Testis (tissue), 5 donors: ENCODE measurements at places on chromosomes 13 and 19. TPM values are rescaled to one million over a fixed set of nuclear protein-coding genes. Genes with fewer than 3 reads are reported as not detected.

DNA sequence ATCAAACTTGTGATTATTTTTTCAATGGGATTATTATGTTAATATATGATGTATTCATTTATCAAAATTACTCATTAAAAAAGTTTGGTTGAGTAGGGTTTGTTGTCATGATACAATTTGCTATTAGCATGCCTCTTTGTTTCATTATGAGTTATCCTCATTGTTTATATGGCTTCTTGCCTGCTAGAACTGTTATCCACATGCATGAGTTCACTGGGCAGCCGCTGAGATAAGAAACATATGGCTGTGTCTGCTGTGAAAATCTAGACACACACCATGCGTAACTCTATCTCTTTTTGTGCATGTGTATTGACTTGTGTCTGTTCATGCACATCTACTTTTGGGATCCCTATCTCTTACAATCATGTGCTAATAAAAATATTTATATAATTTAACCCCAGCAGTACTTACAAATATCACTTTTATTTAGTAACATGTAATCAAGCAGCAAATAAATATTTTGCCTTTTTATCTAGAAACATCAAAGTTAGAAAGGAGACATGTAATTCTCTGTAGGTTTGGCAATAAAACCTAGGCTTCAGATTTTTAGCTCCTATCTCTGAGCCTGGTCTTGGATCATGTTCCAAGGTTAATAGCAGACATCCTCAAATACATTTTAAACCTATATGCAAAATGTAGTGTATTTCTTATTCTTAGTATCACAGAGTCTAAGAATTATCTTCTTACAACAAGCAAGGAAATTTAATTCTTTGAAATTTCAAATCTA is 11.2 kb upstream of the KLF12 start:
- DNase-seq = no peak

DNA sequence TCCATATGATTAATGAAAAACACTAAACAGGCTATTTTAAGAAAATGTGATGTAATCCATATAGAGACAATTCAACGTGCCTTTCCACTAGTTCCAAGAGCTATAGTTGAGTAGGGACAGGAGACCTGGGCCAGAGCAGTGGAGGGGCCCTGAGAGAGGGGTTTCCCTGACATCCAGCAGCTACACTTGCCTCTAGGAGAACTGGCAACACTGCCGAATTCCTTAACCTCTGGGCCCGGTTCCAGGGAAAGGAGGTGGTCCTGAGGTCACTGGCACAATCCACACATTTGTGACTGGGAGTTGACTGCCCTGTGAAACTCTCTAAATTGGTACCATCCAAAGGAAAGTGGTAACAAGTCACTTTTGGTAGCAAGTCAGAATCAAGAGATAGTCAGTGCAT is 264.4 kb downstream of the DCLK1 start:
- no peak for DNase-seq

DNA sequence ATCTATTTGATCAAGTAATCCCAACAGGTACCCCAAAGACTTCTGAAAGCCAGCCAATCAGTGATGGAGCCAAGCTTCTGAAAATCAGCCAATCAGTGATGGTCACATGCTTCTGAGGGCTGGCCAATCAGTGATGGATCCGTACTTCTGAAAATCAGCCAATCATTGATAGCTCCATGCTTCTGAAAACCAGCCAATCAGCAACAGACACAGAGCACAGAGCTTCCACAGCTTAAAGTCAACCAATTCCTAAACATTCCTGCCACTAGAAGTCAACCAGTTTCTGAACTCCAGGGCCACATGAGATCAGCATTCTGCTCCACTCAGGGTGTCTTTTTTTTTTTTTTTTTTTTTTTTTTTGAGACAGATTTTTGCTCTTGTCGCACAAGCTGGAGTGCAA is 8.2 kb upstream of the HSD17B14 start:
- DNase-seq = peak; percentile 56

GRCh38 chr13:50844084-50844875 is 788 bp upstream of the DLEU7 start:
- DNase-seq = no peak

- peak; percentile 59 for DNase-seq
Observed at GRCh38 chr19:12994701-12995595, at the start of gene NFIX. Gene NFIX (plus strand): TSS chr19:12995475. CDS start chr19:12995838, 363 bp downstream.

DNA sequence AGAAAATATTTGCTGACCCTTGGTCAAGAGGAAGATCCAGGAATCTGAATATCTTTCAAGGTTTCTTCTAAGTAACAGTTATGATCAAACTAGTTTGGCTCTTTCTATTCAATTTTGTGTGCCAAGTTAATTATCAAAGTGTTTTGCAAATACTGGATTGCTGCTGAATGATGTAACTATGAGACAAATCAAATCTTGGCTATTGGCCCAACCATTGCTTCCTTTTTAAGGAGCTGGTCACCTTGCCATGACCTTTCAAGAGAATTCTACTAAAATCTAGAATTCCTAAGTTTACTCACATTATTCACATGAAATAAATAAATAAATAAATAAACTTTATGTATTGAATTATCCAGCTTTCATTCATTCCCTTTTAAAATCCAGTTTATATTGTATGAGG is 371.8 kb downstream of the SLITRK6 start:
- DNase-seq = no peak

DNA sequence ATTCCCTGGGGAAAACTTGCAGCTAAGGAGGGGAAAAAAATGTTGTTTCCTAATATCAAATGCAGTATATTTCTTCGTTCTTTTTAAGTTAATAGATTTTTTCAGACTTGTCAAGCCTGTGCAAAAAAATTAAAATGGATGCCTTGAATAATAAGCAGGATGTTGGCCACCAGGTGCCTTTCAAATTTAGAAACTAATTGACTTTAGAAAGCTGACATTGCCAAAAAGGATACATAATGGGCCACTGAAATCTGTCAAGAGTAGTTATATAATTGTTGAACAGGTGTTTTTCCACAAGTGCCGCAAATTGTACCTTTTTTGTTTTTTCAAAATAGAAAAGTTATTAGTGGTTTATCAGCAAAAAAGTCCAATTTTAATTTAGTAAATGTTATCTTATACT is 33.6 kb downstream of the TNFSF11 start:
- no peak for DNase-seq

DNA sequence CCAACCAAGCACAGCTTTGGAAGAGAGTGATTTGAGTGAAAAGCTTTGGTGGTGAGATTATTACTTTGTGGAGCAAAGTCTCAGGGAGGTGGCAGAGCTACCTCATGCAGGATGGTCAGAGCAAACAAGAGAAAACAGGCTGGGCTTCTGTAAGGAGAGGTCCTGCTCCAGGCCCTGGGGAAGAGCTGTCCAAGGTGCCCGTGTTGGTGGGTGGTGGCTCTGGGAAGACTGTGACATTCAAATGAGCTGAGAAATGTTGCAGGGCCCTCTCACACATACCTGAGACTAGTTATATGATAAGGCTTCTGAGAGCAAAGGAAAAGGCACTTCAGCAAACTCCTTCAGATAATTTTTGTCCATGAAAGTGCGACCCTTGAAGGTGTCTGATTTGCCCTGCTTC is 205.5 kb upstream of the SOX21 start:
- DNase-seq = no peak

- no peak for DNase-seq
Observed at GRCh38 chr13:112634102-112634501, 46.1 kb upstream of the TUBGCP3 start.

DNA sequence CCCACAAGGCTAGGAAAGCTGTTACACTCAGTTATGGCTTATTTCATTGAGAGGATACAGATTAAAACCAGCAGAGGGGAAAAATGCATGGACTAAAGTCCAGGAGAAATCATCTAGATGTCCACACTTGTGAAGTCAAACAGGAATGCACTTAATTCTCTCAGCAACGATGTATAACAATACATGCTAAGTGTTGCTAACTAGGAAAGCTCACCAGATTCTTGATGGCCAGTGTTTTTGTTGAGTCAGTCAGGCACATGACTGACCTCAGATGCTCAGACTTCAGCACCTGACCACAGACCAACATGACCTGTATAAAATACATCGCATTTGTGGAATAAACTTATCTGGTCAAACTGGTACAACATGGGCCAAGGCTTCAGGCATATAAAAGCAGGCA is 470.2 kb upstream of the PRR20A start:
- no peak for DNase-seq

DNA sequence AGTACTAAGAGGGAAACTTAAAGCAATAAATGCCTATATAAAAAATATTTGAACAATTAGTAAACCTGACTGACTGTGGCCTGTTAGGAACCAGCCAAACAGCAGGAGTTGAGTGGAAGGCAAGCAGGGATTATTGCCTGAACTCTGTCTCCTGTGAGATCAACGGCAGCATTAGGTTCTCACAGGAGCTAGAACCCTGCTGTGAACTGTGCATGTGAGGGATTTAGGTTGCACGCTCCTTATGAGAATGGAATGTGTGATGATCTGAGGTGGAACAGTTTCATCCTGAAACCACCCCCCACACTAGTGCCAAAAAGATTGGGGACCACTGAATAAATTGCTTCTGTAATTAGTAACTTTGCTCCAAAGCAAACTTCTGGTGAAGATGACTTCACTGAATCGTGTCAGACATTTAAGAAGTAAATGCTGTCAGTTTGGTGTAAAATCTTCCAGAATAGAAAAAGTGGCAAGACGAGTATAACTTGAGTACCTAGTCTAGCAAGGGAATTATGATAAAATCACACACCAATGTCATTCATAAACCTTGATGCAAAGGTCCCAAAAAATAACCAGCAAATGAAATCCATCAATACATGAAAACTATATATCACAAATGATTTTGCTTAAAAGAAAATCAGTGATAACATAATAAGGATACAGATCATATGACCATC is 53.8 kb downstream of the SLC6A16 start:
- DNase-seq = no peak

- no peak for DNase-seq
Observed at GRCh38 chr13:112112534-112113276, 45.8 kb downstream of the SOX1 start.

GRCh38 chr13:41854758-41855157 is 106.2 kb downstream of the VWA8 start:
- DNase-seq = no peak

- no peak for DNase-seq
Observed at GRCh38 chr19:20482721-20483120, 82.9 kb downstream of the ZNF737 start.

DNA sequence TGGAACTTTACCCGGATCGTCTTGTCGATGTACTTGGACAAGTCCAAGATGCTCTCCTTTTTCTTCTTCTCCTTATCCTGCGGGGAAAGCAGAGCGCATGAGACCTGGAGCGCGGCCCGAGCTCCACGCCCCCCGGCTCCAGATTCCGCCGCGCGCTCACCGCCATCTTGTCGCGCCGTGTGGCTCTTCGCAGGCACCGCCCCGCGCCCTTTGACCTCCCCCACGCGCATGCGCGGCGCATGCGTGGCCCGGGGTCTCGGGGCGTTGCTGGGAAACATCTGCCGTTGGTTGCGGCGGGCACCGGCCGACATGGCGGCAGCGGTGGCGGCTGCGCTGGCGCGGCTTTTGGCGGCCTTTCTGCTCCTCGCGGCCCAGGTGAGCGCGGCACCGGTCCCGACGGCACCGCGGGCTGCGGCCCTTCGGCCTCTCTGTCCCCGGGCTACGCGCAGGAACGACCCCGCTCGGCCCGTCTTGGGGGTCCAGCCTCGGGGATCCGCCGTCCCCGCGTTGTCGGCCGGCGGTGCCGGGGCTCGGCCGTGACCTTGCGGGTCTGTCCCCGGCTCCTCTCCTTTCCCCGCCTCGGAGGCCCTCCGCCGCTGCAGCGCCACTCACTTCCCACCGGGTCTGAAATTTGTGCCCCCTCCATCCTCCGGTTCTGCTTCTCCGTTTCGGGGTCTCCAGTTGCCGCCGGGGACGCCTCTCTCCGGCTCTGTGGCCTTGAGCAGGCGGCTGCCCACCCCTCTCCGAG is at the start of the genes LSM7 and SPPL2B:
Gene LSM7 (minus strand): TSS at position 186 of the 748 bp plus-strand sequence. CDS start 20 bp downstream, at position 166.
Gene SPPL2B (plus strand): TSS at position 284 of the 748 bp plus-strand sequence. CDS start 26 bp downstream, at position 310.
- peak; percentile 92 for DNase-seq

GRCh38 chr13:48531416-48532255 is 1.2 kb downstream of the RCBTB2 start:
- DNase-seq = peak; percentile 53

- no peak for DNase-seq
Observed at GRCh38 chr19:7912144-7912696, 2.4 kb upstream of the TGFBR3L start.

DNA sequence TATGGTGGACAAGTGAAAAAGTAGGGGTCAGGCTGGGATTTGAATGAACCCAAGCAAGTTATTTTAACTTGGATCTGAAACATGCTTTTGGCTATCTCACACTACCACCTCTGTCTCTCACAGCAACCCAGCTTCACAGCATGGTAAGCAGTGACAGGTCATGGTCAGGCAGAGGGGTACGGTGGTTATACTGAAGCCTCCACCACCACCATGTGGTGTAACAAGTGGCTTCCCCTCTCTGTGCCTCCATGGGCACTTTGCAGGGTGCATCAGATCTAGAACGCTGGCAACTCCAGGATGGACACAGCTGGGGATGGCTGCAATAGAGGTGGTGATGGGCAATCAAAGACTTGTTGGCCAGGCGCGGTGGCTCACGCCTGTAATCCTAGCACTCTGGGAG is 739 bp upstream of the TMEM145 start:
- no peak for DNase-seq

DNA sequence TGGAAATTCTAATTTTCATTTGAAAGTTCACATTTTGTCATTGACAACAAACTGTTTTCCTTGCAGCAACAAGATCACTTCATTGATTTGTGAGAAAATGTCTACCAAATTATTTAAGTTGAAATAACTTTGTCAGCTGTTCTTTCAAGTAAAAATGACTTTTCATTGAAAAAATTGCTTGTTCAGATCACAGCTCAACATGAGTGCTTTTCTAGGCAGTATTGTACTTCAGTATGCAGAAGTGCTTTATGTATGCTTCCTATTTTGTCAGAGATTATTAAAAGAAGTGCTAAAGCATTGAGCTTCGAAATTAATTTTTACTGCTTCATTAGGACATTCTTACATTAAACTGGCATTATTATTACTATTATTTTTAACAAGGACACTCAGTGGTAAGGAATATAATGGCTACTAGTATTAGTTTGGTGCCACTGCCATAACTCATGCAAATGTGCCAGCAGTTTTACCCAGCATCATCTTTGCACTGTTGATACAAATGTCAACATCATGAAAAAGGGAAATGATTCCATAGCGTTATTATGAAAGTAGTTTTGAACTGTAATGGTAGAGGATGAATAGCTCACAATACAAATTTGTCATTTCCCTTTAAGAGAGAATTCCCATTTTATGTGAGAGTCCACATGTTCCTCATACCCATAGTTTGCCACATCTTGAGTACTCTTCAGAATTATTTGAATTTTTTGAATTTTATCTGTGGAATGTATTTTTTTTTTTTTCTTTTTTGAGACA is 2.6 kb downstream of the BRCA2 start:
- DNase-seq = no peak

SPINT2 gene
- total RNA-seq = 389 TPM

LGALS7 gene
- not detected for total RNA-seq

SPRED3 gene
- 2.2 TPM for total RNA-seq

PBX4 gene
- total RNA-seq = 16.2 TPM

ADAMTSL5 gene
- 17.9 TPM for total RNA-seq

ZNF805 gene
- 23.0 TPM for total RNA-seq

CPAMD8 gene
- total RNA-seq = 46.1 TPM

CGB1 gene
- total RNA-seq = 2.3 TPM

KLK2 gene
- 19.3 TPM for total RNA-seq

CYP4F2 gene
- total RNA-seq = 3.3 TPM

TMEM59L gene
- 7.0 TPM for total RNA-seq

PSG7 gene
- total RNA-seq = not detected

EBI3 gene
- total RNA-seq = 1.3 TPM

IGFL3 gene
- not detected for total RNA-seq
